Glutamatergic neuron (in vitro differentiated cells): ENCODE measurements at places on chromosomes 1 and 21.

DNA sequence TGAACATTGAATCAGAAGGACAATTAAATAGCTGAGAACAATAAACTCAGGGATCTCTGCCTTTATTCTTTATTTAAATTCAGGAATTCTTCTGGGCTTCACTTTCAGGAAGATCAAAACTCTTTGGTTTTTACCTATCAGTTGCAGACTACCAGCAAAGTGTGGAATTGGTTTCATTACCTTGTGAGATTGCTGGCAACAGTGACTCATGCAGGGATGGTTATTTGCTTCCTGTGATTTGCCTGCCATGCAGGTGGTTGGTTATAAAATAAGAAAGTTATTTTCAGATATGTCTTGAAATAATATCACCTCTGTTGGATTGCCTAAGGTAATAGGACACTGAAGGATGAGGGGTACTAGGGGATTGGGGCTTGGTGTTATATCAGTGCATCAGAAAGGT, 204.6 kb downstream of the PTBP2 start:
- no peak overlapping the region for H3K27ac ChIP-seq
- H3K4me1 ChIP-seq, result peaks cover 3% of the 10 kb centered on the region
- no peaks in the 10 kb centered on the region for H3K36me3 ChIP-seq
- H3K4me3 ChIP-seq, result no peak overlapping the region
- no peak for DNase-seq
- H3K27me3 ChIP-seq, result no peaks in the 10 kb centered on the region

GRCh38 chr1:235945775-235946570, 79.3 kb upstream of the LYST start:
- no peak overlapping the region for H3K27ac ChIP-seq
- H3K4me1 ChIP-seq, result no peaks in the 10 kb centered on the region
- no peaks in the 10 kb centered on the region for H3K36me3 ChIP-seq
- no peaks in the 10 kb centered on the region for H3K27me3 ChIP-seq

DNA sequence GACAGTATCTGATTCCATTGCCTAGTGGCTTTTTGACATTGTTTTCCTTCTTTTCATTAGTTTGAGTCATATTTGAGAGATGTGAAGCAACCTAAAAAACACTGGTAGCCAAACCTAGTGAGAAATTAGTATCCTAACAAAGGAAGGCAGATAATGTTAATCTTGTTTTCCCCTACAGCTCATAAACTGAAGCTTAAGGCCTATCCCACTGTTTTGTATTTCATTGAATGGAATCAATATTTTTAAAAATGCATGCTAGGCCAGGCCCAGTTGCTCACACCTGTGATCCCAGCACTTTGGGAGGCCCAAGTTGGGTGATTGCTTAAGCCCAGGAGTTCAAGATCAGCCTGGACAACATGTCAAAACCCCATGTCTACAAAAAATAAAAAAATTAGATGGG, 1.2 kb downstream of the CR1L start:
- H3K4me1 ChIP-seq, result peaks cover 6% of the 10 kb centered on the region
- H3K27me3 ChIP-seq, result peaks cover 3% of the 10 kb centered on the region
- H3K36me3 ChIP-seq, result no peaks in the 10 kb centered on the region
- DNase-seq, result no peak

- no peaks in the 10 kb centered on the region for H3K36me3 ChIP-seq
- peaks cover 5% of the 10 kb centered on the region for H3K27me3 ChIP-seq
- no peak for DNase-seq
- peaks cover 61% of the 10 kb centered on the region for H3K4me1 ChIP-seq
These were observed 1.9 kb upstream of the KLHDC8A start for GRCh38 chr1:205358579-205358978.

DNA sequence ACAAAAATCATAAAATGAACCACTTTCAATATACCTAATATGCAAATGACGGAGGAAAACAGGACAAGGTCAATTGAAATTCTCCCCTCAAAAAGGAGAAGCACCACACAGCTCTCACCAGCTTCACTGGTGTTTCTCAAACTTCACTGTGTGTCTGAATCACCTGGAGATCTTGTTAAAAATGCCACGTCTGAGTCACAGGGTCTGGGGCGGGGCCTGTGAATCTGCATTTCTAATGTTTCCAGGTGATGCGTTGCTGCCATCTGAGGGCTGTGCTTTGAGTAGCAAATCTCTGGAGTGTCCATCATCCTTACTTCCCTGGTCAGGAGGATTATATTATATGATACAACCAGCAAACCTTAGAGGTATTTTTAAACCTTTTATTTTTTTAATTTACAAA, 9.0 kb downstream of the CLDN19 start:
- no peaks in the 10 kb centered on the region for H3K36me3 ChIP-seq
- peaks cover 2% of the 10 kb centered on the region for H3K27me3 ChIP-seq
- no peak overlapping the region for H3K27ac ChIP-seq
- DNase-seq, result no peak
- H3K4me3 ChIP-seq, result no peak overlapping the region
- H3K4me1 ChIP-seq, result no peaks in the 10 kb centered on the region
